NCI-H526 (cell line): ENCODE measurements at places on chromosomes 6 and 20.
A peak's percentile ranks its signal among the peaks of the same experiment; 100 is the strongest.

GRCh38 chr20:56187534-56188165, 60.9 kb upstream of the MC3R start:
- DNase-seq, result no peak

GRCh38 chr6:105069821-105070445, 109.9 kb downstream of the POPDC3 start:
- DNase-seq, result no peak

GRCh38 chr6:160135907-160136655, 14.5 kb downstream of the SLC22A1 start:
- no peak for DNase-seq

- DNase-seq, result no peak
Observed at GRCh38 chr6:132401618-132402285, 477 bp upstream of the MOXD1 start.

DNA sequence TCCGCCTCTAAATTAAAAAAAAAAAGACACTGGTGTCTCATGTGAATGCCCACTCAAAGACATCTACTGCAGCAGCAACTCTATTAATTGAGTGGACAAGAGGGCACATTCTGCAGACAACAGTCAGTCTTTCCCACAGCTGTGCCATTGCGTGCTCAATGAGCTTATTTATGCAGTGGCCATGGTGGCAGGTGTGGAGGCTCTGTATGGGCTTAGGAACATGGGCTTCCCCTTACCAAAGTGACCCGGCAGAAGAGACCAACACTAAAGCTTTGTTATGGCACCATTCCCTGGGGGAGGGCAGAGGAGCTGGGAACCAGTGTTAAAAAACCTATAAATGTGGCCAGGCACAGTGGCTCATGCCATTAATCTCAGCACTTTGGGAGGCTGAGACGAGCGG, 4.2 kb upstream of the VAPB start:
- no peak for DNase-seq

- no peak for DNase-seq
Observed at GRCh38 chr6:147817042-147817689, 308.7 kb downstream of the SAMD5 start.

GRCh38 chr6:37488476-37488875, 11.2 kb downstream of the CCDC167 start:
- DNase-seq, result no peak

DNA sequence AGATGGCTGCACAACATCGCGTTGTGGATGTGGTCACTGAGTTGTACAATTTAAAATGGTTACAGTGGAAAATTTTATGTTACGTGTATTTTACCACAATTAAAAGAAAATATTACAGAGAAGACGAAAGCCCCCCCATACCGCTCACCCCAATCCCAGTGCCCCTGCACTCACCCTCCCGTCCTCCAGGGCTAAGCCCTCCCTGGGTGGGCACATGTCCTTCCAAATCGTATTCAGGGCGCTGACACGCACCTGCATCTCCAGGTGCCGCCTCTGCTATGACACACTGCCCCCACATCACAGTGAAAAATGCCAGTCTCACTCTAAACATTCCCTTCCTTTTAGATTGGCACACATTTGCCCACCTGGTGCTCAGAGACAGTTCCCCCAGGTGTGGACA, 49.4 kb downstream of the PSMG4 start:
- no peak for DNase-seq

- no peak for DNase-seq
Observed at GRCh38 chr6:124684621-124685020, 277.6 kb upstream of the RNF217 start.

GRCh38 chr20:54981175-54981574, 505.8 kb downstream of the DOK5 start:
- no peak for DNase-seq

GRCh38 chr6:75458895-75459294, 34.7 kb downstream of the FILIP1 start:
- DNase-seq, result no peak

- DNase-seq, result no peak
Observed at GRCh38 chr6:168030908-168031307, 33.4 kb downstream of the KIF25 start.

GRCh38 chr6:149217466-149217888, 100.0 kb upstream of the TAB2 start:
- no peak for DNase-seq

DNA sequence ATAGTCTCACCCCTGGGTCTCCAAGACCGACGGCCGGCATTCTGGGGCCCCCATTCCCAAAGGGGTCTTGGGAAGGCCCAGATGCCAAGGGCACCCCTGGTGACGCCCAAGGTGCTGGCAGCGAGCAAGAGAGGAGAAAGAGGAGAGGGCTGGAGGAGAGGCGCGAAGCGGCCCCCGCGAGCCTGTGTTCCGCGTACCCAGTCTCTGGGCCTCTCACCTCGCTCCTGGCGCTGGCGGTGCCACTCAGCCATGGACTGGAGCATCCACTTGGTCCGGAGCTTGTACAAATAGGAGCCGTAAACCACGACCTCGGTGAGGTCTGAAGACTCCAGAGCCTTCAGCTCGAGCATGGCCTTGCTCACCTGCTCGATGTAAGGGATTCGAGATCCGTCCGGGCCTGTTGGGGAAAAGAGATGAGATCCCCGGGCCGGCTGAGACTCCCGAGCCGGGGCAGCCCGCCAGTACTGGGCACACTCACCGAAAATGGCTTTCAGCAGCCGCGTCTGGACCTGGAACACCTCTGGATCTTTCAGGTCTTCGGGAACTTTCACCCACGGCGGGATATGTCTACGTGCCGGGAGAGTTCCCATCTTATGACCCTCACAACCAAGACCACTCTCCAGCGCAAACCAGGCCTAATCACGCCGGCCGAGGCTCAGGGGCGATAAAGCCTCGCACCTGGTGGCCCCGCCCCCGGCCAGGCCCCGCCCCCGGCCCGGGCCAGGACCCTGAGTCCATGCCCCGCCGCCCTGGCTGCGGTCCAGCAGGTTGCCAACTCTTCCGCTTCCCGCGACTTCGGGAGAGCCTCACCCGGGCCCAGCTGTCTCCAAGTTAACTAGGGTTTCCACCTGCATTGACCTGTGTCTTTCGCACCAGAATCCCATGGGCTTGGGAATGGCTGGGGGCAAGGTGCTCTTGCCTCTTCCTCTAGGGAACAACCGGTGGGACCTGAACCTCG, at the start of gene DPPA5:
TSS of gene DPPA5 (minus strand) at position 641 of the 958 bp plus-strand sequence. CDS start at position 590, 51 bp downstream.
- no peak for DNase-seq

DNA sequence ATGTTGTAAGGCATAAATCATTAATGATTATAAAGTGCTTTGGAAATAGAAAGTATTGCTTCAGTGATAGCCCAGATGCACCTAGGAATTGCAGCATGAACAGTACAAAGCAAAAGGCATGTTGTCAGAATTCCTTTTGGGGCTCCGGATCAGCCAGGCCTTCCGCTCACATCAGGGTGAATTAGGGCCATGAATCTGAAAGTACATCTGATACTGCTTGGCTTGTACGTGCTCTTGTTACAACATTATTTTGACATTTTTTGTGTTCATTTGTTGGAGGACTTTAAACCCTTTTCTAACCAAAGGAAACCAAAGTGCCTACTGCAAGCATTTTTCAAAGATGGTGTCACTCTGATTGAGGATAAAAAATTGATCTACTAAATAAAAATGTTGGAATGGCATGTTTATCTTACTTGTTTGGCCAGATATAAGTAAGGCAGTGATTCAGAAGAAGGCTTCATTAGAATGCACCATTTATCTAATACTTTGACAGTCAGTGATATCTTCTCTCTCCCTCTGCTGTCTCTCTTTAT, 1005.6 kb upstream of the FLRT3 start:
- DNase-seq, result no peak

DNA sequence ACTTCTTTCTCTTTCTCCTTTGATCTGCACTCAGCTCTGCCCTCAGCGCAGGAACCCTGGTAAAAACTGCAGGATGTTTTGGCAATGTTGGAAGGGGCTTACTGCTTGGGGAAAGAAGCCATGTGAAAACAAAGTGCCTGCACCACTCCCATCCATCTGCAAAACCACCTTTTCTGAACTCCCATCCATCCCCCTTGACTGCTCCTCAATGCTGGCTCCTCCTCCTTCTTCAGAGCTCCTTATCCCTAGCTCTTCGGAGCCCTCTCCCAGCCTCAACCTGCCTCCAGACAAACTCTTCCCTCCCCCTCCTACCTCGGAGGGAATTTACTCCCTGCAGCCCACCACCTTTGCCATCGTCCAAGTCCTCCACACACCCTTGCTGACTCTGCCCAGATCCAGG, 4.2 kb upstream of the ZBTB12 start:
- no peak for DNase-seq

DNA sequence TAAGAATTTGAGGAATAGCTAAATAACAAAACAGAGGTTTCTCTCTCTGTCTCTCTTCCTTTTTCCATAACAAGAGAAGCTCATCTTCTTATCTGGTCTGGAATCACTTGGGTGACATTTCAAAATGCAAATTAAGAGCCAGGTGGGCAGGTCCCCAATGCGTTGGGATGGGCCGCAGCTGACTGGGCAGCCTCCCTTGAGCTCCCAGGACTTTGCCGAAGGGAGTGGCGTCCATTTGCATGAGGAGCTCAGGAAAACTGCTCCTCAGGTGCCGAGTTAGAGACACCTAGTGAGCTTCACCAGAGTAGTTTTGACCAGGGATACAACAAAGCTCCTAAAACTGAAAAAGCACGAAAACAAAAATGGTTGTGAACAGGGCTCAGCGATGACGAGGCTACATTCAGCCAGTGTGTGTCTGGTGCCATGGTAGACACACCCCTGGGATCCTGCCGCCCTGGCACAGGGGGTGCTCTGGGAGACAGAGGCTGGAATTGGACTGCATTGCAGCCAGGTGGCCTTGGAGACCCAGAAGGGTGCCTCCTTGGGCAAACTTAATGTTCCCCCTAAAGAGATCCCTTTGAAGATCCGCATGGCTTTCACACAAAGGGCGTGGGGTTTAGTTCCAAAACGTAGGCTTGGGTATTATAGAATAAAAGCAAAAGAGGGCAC, 13.5 kb upstream of the SERPINB6 start:
- peak; percentile 98 for DNase-seq

DNA sequence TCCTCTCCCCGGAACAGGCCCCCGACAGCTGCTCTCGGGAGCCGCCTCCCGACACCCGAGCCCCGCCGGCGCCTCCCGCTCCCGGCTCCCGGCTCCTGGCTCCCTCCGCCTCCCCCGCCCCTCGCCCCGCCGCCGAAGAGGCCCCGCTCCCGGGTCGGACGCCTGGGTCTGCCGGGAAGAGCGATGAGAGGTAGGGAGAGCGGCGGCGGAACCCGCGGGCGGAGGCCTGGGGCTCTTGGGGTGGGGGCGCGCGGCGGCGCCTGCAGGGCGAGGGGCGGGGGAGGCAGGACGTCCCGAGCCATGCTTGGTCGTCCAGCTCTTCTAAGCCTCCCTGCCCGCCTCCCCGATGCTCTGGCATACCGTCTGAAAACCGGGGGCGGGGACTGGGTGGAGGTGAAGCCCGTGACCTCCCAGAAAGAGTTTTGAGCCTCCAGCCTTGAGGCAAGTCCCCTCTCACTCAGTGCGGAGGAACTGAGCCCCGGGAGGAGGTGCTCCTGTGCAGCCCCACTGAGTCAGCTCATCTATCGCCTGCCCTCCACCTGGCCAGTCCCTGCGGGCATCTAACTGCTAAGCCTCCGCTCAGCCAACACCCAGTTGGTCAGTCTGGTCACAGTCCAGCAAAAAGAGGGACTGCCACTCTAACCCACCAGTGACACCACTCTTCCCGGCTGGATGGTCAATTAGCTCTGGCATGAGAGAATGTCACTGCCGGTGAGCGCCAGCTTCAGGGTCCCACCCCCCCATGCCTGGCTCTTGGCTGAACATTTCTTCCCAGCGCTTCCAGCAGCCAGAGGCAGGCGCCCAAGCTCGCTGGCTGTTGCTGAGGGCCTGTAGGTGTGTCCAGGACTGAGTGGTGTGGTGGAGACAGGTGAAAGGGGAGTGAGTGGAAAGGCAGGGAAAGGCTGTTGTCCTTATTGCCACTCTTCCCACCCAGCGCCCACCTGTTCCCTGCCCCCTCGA, 482 bp downstream of the DDR1 start:
- peak; percentile 45 for DNase-seq

DNA sequence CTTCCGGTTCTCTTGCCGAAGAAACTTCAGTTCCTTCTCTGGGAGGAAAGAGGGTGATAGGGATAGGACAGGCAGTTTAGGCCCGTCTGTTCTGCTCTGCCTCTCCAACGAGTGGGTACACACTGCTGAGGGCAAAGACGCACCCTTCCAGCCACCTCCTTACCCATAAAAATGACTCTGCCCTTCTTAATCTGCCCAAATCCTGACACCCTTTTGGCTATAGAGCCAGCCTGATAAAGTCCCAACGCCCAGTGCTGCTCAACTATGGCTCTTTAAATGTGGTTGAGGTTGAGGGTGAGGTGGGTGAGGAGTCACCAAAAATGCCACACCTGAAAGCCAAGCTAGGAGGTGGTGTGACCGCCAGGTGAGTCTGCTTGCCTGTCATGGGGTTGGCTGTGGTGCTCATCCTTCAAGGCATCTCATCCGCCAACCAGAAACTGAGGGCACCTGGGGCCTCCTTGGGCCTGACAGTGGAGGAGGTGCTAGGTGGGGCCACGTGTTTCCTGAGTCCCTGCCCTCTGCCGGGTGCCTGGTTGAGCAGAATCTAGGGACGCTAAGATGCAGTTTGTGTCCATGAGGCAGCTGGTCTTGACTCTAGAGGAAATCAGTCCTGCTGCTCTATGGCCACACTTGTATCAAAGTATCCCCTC, 16.3 kb downstream of the CCDC167 start:
- no peak for DNase-seq

GRCh38 chr20:9082741-9083140, 13.9 kb downstream of the PLCB4 start:
- no peak for DNase-seq

GRCh38 chr6:124197148-124197547, 393.5 kb downstream of the NKAIN2 start:
- no peak for DNase-seq

- no peak for DNase-seq
Observed at GRCh38 chr6:42507195-42507594, 55.5 kb upstream of the TRERF1 start.

DNA sequence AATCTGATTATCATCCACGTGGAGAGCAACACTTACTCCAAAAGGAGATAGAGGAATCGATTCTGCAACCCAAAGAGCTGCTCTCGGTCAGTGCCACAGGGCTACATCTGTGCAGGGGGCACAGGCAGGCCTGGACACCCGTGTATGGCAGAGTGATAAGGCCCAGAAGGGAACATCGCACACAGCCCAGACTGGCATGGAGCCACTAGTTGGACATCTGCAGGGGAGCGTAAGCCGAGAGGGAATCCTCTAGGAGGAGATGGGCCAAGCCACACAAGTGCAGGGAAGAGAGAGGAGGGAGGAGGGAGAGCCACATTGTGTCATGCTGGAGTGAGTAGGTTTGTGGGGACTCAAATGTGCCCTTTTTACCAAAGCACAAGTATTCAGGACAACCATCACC, 50.4 kb upstream of the ENTPD6 start:
- DNase-seq, result no peak

GRCh38 chr20:51860111-51860882, 58.0 kb upstream of the SALL4 start:
- DNase-seq, result no peak

DNA sequence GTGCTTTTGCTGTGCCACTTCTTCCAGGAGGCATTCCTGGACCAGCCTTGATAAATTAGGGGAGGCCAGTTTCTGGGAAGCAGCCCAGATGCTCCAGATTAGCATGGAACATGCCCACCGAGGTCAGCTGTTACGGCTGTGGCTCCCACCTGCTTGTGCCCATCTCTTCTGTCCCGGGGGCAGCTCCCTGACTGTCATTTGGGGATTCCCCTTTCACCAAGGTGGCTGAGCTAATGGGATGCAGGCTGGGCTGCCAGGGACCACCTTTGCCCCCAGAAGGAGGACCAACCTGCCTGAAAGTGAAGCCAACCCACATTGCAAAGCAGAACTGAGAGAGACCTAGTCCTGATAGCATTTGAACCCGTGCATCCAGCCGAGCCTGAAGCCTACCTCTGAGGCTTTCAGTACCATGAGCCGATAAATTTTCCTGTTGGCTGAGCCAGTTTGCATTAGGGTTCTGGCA, 85.3 kb downstream of the PTPN1 start:
- DNase-seq, result no peak
